ENCODE measurements at places on chromosomes 2 and 18. TPM values are rescaled to one million over a fixed set of nuclear protein-coding genes. Genes with fewer than 3 reads are reported as not detected.

Gene GALNT14
- 42.0 TPM for total RNA-seq

Gene TNFRSF11A
- 1.1 TPM for total RNA-seq

Gene INPP1
- total RNA-seq: 8.3 TPM

Gene EFR3B
- total RNA-seq: 0.58 TPM

Gene DAPL1
- 0.39 TPM for total RNA-seq

Gene EPB41L3
- total RNA-seq: 0.63 TPM
